GOT3 (cell line): ENCODE measurements at places on chromosomes 16 and 17.

- DNase-seq: no peak
Observed at GRCh38 chr16:69522732-69523404, 42.9 kb upstream of the NFAT5 start.

DNA sequence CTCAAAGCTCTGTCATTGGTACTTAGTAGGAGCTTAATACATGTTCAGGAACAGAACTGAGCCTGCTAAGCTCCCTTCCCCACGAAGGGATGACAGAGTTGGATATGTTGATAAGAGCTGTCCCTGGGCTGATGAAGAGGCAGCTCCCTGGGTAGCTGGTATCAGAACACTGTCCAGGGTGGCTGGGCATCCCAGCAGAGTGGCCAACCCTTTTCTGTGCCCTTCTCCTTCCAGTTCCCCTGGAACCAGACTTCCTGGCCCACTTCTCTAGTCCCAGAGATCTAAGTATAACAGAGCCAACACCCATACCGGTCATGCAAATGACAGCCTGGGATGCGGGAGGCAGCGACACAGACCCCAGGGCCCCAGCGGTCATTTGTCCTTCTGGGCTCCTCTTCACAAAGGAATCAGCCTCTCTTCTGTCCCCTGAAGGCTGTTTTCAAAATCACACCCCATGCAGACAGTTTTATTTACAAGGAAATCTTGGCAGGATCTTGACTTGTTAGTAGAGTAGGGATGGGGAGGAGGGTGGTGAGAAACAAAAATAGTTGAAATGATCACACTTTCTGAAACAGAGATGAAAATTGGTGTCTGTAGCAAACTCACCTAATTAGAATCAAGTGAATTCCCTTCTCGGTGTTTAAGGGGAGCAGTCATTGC, 1.4 kb upstream of the RHBDL3 start:
- no peak for DNase-seq

DNA sequence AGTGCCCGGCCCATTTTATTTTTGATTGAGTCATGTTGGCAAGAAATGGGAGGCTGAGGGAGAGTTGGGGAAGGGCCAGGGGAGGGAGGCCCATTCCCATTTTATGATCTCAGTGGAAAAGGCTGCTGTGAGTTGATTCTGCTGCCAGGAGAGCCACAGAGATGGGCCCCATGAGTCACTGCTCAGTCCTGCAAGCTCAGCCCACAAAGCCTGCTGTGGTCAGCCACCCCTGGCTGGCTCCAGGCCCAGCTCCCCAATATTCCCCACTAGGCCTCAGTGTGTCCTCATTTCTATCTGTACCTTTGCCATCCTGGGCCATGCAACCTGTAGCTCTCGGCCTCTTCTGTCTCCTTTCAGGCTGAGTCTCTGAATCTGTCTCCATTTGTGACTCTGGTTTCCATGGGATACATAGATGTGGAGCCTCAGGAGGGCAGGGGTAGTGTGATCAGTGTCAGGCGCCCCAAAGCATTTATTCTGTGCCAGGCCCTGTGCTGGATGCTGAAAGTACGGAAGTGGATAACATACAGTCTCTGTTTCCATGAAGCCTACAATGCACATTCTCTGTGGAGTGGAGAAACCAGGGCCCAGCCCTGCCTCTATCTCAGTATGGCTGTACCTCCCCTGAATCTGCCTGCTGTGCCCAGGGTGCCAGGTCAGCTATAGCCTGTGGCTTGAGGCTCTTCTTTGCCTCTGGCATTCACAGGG, 1.9 kb upstream of the PLEKHG4 start:
- DNase-seq: peak; percentile 80

GRCh38 chr17:41396996-41397660, at the start of gene KRT31:
Gene KRT31 (minus strand): TSS chr17:41397608. CDS start chr17:41397539, 69 bp downstream.
- no peak for DNase-seq

- peak; percentile 97 for DNase-seq
Observed at GRCh38 chr17:44186307-44187130, at the start of gene TMUB2. Gene TMUB2 (plus strand): TSS chr17:44186972. CDS start chr17:44187709, 737 bp downstream.

DNA sequence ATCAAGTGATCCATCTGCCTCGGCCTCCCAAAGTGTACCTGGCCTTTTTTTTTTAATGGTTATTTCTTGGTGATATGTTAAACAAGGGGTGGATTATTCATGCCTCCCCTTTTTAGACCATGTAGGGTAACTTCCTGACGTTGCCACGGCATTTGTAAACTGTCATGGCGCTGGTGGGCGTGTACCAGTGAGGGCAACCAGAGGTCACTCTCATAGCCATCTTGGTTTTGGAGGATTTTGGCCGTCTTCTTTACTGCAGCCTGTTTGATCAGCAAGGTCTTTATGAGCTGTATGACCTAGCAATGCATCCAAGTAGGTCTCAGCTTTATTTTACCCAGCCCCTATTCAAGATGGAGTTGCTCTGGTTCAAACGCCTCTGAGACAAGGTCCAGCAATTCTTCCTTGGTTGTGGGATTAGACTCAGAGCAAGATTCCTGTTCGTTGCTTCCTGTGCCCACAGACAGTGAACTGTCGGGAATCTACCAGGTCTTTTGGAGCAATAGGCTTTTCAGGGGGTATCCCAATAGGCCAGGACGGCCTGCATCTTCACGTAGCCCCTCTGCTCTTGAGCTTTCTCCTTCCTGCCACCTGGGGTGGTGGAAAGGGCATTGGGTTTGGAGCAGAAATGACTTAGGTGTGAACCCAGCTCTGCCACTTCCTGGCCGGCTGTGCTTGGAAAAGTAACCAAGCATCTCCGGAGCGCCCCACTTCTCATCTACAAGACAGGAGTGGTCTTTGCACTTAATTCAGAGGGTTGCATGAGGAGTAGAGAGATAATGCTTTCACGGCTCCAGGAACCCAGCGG, 52.9 kb upstream of the SEC14L1 start:
- DNase-seq: no peak

DNA sequence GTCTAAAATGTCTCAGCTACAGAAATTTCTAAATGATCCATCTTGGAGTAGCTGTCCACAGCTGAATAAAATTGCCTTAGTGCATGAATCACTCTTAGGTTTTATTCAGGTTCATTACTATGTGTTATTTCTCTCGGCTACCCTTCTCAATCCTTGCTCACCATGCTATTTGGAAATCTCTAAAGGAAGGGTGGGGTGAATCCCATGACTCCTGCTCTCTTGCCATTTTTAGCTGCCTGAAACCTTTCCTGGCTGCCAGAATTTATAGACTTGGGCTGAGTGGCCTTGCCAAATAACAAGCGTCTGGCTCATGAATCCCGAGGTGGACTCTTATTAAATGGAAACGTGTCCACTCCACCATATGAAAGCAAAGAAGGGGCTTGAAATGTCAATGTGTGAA, 936.1 kb upstream of the SOX9 start:
- no peak for DNase-seq

GRCh38 chr16:76276745-76277438, at the start of gene CNTNAP4:
Gene CNTNAP4 (plus strand): TSS chr16:76277401. CDS start chr16:76277663, 262 bp downstream.
- no peak for DNase-seq
